ENCODE measurements at places on chromosomes 12 and 14.

GRCh38 chr14:68885226-68886108 lies 92.6 kb upstream of the ZFP36L1 start:
- DNase-seq: no peak

GRCh38 chr14:105169776-105170655 lies 1.4 kb upstream of the JAG2 start:
- DNase-seq: no peak

- DNase-seq: no peak
Measured at GRCh38 chr12:49957570-49957967, 4.1 kb upstream of the AQP5 start.

DNA sequence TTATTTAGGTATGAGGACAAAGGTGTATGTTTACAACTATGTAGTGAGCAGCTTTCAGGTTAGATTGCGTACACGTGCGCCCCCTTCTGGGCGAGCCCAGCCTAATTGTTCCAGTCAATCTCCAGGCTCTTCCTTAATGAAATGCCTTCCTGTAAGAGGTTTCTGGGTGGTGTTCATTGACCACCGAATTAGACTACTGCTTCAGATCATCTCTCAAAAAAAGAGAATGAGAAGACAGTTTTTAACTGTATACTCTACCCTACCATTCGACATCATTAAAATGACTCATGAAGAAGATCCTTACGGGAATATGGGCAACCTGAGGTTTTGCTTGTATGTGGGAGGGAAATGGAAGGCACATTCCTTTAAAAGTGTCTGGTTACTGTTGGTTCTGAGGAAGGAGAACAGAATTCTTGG lies 2.1 kb downstream of the LUM start:
- DNase-seq: peak; percentile 4

- DNase-seq: no peak
Measured at GRCh38 chr14:73591690-73592449, at the start of gene ACOT4. Gene ACOT4, plus strand, starts transcription at chr14:73591873. Its CDS starts 87 bp downstream, at chr14:73591960.

GRCh38 chr12:18391151-18391550 lies 129.8 kb downstream of the PIK3C2G start:
- DNase-seq: no peak

DNA sequence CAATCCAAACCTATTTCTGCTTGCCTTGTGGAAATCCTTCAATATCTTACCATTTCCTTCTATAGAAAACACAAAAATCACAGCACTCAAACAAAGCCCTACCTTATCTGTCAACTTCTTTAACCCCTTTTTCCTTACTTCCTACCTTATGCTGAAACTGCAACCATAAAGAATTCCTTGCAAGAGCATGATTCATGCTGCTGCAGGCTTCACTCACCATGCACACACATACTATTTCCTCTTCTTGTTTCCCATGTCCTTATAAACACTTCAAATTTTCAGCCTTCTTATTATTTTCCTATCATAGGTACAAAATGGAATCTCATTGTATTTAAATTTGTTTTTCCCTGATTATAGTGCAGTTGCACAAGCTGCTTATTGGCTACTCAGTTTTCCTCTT lies 23.3 kb downstream of the LMNTD1 start:
- peak; percentile 30 for DNase-seq

GRCh38 chr12:105348561-105348960 lies 18.1 kb downstream of the C12orf75 start:
- no peak for DNase-seq

GRCh38 chr14:93733631-93734030 lies 54.7 kb downstream of the PRIMA1 start:
- no peak for DNase-seq

- DNase-seq: no peak
Measured at GRCh38 chr12:3311027-3311402, 180.0 kb upstream of the PRMT8 start.

DNA sequence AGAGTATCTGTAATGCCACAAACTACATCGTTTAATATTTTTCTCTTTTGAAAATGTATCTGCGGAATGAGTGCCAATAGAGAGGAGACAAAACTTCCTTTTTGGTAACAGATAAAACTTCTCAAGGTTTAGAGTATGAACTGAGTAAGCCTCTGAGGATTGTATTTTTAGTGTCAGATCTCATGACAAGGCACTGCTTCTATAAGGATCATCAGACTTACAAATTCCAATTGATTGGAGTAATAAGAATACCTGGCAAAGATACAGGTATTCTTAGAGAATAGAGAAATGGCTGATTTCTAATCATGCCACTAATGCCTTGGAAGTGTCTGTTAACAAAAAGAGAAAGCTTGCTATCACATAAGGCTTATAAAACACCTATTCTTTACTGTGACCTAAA lies 45.3 kb downstream of the SLC35F4 start:
- DNase-seq: no peak

GRCh38 chr12:69008520-69008919 lies 75.5 kb upstream of the CPM start:
- no peak for DNase-seq

DNA sequence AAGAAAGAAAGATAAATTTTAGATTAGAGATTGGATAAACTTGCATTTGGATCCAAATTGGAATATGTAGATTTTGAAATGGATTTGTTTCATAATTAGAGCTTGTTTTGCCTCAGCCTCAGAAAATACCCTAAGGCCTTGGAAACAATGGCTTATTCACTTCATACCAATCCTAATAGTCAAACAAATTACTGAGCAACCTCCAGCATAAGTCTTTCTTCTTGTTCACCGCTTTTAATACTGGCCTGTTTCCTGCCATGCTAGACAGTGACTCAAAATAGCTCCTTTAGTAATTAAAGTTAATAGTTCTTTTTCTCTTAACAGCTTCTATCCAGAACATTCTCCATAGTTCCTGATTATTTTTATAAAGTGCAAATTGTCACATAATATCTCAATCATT lies 110.9 kb upstream of the DNM1L start:
- DNase-seq: peak; percentile 88

DNA sequence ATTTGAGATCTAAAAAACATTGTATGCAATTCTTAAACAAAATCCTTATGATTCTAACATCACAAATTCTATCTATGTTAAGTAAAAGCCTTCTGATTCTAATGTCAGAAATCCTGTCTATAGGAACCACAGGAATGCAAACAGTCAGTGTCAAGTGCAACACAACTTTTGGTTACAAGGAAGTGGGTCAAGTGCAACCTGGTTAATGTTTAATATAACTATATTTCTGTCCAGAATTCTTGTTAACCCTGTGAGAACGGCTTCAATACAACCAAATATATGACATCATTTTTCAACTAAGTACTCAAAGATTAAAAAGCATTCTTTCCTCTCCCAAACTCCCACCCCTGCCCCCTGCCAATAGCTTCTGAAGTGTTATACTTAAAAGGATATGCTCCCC lies 107.9 kb upstream of the PLEKHA5 start:
- DNase-seq: no peak

GRCh38 chr14:54646626-54647025 lies 79.7 kb downstream of the SAMD4A start:
- no peak for DNase-seq

- no peak for DNase-seq
Measured at GRCh38 chr12:52312086-52312485, 9.1 kb downstream of the KRT83 start.

GRCh38 chr14:84671776-84672175 lies 858.2 kb upstream of the FLRT2 start:
- no peak for DNase-seq

DNA sequence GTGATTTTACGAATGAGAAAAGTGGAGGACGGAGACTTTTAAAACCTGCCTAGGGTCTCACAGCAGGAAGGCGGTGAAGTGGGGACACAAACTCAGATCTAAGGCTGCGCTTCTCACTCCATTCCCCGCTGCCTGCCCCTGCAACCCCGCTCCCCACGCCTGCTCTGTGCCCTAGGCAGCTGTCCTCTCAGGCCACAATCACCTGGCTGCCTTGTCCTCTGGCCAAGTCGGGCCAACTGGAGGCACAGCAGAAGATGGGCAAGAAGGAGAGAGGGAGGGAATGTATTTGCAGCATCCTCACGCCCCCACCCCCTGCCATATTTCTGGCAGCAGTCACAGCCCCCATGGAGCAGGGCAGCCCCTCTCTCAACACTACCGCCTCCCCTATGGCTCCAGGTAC lies 94.9 kb downstream of the CHGA start:
- no peak for DNase-seq

- DNase-seq: no peak
Measured at GRCh38 chr12:98180603-98181002, 334.8 kb upstream of the TMPO start.

DNA sequence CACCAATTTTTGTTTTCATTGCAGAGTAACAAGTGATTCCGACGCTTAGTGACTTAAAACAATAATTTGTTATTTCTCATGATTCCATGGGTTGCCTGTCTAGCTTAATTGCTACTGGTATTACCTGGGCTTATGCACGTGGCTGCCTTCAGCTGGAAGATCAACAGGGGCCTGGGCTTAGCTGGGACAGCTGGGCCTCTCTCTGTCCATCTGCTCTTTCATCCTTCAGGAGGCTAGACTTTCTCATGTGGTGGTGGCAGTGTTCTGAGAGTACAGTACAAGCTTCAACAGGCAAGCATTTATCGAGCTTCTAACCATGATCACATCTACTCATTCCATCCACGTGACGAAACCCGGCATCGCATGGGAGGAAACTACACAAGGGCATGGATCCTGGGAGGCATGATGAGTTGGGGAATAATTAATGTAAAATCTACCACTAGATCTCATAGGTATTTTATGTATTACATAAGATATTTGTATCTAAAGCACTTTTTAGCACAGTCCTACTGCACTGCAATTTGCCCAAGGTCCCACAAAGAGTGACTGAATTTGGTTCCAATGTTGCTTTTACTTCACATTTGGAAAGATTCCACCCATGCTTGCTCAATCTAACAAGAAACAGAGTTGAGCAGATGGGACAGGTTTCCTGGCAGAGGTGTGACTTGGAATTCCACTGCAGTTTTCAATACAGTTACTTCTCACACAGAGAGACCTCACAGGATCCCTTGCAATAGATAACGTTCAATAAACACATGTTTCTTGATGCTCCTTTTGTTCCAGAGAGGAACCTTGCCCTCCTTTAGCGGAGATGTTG lies 153.1 kb upstream of the FRMD6 start:
- DNase-seq: no peak

DNA sequence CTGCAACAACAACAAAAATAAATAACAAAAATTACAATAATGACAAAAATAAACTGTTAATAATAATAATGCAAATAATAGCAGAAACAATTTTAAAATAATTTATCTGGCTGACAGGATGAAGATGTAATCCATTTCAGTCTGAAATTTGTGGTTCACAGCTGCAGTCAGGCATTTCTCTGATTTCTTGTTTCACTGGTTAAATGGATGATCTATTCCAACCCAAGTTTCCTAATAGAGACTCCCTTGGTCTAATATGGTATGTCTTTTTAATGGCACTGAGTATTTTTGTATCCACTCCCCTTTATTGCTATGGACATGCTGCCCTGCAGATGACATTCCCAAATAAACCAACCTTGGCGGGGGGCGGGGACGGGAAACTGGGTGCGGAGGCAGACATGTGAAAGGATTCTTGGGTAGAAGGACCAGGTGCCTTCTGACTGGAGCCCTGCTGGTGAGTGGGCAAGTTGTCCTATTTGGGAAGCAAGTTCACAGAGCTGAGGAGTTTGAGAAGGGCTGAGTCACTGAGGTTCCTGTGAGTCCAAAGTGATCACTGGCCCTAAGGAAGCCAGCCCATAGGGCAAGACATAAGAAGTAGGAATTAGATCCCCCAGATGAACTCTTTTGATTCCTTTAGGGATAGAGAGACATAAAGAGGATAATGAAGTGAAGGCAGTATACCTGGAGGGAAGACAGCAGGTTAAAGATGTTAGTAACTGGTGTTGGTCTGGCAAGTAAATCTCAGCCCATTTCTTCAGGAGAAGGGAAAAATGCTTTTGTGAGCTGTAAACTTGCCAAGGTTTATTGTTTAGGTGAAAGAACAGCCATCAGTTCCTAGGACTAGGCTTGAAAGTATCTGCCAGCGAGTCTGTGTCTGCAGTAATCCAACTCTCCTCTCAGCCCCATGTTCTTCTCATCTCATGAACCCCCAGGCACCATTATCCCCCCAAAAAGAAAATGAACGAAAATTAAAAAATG lies 14.5 kb downstream of the FOXG1 start:
- no peak for DNase-seq

DNA sequence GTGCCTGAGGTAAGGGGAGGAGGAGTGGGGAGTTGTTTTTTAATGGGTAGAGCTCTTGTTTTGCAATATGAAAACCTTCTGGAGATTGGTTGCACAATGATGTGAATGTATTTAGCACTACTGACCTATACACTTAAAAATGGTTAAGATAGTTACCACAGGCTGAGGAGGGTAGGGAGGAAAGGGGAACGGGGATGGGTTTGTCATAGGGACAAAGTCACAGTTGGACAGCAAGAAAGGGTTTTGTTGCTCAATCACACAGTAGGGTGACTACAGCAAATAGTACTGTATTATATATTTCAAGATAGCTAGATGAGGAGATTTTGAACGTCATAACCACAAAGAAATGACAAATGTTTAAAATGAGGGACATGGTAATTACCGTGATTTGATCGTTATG lies 1562.4 kb downstream of the AACS start:
- no peak for DNase-seq

- DNase-seq: no peak
Measured at GRCh38 chr12:78209846-78210505, 379.3 kb downstream of the NAV3 start.

DNA sequence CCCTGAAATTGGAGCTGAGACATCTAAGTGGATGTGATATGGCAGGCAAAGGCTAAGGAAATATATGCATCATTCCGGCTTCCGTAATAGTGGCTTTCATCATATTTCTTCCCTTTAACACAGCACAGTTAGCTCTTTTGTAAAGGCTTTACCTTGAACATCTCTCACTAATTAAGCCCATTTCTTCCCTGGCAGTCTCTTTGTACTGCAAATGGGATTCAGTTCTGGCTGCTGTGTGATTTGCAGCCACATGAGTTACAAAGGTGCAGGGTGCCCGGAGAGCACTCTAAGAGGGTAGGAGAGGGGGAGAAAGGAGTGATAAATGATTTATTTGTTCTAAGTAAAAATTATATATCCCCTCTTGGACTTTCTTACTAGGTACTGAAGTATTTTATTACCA lies 232.1 kb upstream of the CCDC196 start:
- no peak for DNase-seq

DNA sequence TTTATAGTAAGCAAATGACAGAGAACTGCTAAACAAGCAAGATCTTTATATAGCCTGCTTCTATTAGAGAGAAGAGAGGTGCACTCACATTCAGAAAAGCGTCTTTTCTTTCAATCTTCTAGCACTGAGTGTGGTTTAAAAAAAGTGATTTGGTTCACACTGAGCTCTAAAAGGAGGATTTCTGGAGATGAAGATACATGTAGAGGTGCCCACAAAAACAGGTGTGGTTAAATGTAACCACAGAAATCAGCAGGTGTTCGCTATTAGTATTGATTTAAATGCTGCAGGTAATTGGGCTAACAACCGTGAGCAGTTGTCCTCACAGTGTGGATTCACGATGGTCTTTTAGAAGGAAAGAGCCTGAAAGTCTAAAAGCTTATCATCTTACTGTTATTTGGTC lies 10.7 kb downstream of the PKP2 start:
- no peak for DNase-seq

DNA sequence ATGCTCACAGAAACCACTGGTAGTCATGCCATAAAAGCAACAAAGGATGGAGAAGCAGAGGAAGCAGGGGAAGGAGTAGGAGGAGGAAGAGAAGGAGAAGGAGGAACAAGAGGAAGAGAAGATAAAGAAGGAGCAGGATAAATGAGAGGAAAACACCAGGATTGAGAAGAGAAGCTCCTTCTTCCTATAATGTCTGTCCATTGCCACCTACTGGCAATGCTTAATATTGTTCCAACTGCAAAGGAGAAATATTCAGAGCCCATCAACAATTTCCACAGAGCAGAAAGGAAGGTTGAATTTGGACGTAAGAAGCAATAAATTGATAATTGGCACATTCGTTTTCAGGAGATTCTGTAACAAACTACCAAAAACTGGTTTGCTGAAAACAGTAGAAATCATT lies 898.4 kb downstream of the SLC16A7 start:
- peak; percentile 40 for DNase-seq
